ENCODE measurements at places on chromosomes 6 and 20.
A peak's percentile ranks its signal among the peaks of the same experiment; 100 is the strongest.

- DNase-seq, result peak; percentile 17
Measured at GRCh38 chr6:161242779-161243693, 30.8 kb downstream of the AGPAT4 start.

- no peak for DNase-seq
Measured at GRCh38 chr20:48057739-48058138, 272.5 kb upstream of the SULF2 start.

GRCh38 chr6:169034516-169035167 lies 219.0 kb downstream of the THBS2 start:
- no peak for DNase-seq

- peak; percentile 47 for DNase-seq
Measured at GRCh38 chr20:33862709-33863403, 51.7 kb downstream of the CHMP4B start.

DNA sequence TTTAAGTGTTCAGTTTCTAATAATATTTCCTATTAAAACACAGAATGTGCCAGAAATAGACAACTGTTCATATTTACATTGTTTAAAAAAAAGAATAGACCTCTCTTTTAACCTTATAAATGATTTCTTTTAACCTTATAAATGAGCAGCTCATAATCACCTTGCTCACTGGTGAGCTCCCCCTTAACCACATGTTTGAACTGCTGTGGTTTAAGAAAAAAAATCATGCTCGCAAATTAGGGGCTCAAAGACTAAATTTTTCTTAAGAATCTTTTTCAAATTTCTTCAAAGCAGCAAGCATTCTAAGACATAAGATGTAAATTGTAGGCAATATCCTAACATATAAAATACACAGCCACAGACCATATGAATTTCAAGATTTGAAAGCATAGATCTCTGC lies 32.8 kb downstream of the FAM8A1 start:
- peak; percentile 48 for DNase-seq

GRCh38 chr6:86913795-86914194 lies 23.5 kb upstream of the HTR1E start:
- no peak for DNase-seq

- no peak for DNase-seq
Measured at GRCh38 chr20:56391596-56392131, 351 bp downstream of the AURKA start.

DNA sequence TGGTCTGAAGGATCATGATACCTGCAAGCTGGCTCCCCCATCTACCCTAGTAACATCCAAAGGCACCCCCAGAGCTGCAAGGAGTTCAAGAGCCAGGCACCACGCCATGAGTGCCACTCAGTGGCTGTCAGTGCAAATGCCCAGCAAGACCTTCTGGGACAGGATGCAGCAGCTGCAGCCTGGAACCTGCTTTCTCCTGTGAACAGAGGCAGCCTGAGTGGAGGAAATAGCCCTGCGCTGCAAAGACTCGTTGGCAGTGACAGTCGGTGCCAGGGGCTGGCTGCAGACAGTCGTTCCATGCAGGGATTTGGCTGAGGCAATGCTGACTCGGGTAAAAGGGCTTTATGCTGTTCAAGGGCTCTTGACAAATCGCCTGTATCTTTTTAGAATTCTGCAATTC lies 15.7 kb upstream of the SSTR4 start:
- DNase-seq, result no peak

GRCh38 chr6:169800668-169801395 lies 49.4 kb downstream of the ERMARD start:
- DNase-seq, result no peak

- no peak for DNase-seq
Measured at GRCh38 chr6:89562093-89562973, 76.2 kb downstream of the LYRM2 start.

DNA sequence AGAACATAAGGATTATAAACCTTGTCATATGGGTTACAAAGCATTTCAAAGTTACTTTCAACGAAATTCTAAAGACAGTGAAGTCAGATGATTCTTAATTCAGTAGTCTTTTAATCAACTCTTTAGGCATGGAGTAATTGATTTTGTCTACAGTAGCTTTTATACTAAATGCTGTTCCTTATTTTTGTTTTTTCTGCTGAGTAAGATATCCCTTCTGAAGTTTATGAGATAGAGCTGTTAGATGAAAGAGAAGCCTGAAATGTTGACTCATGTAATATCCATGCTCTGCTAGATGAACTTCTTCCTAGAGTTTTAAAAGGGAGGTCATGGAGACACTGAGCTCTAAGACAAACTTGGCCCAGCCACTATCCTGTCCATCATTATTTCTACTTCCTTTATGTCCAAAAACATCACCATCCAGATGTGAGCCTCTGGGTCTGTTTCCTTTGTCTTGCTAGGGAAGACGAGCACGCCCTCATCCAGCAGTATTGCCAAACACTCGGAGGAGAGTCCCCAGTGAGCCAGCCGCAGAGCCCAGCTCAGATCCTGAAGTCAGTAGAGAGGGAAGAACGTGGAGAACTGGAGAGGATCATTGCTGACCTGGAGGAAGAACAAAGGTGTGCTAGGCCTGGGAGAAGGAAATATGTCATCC lies 550.3 kb downstream of the UTRN start:
- no peak for DNase-seq

- DNase-seq, result no peak
Measured at GRCh38 chr6:44115866-44116265, 11.4 kb downstream of the MRPL14 start.

DNA sequence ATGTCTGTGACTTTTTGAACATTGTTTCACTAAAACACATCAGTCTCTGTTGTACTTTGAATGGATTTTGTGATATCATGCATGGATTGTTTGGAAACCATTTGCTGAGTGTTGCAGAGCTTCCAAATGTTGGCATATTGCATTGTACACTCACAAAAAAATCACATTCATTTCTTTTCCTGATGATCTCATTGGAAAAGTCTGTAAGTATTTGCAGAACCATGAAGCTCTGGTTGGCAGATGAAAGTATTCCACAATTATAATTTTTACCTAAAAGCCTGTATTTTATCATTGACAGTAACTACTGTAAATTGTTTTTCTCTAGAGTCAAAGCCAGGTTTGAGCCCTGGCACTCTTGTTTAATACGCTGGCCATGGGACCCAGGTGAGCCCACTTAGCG lies 42.1 kb downstream of the VAPB start:
- no peak for DNase-seq

DNA sequence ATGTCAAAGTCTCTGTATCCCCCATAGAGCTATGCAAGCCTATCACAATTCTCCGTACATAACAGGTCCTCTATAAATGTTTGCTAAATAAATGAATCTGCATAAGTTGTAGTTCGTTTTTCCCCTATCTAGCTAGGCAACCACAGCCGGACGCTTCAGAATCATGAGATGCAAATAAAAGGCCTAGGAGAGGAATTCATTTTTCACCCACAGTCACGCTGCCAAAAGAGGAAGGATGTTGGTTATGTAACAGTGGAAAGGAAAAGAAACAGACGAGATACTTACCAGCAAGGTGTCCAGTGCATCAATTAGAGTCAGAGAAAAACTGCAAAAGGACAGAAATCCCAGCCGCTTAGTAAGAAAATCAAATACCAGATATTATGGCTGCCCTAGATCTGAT lies 2.4 kb downstream of the EDEM2 start:
- no peak for DNase-seq

- no peak for DNase-seq
Measured at GRCh38 chr6:52155791-52156576, 30.2 kb upstream of the IL17A start.

DNA sequence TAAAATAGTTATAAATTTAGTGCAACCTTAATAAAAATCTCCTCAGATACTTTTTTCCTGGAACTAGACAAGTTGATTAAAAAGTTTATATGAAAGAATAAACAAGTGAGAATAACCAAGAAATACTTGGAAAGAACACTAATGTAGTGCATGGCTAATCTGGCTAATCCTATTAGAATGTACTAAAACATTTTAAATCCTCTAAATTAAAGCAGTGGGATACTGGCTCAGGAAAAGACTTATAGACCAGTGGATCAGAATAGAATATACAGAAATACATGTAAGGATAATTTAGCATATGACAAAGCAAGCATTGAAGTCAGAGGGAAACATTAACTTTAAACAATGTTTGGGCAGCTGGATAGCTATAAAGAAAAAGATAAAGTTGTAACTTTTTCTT lies 41.1 kb upstream of the ERVFRD-1 start:
- DNase-seq, result no peak

DNA sequence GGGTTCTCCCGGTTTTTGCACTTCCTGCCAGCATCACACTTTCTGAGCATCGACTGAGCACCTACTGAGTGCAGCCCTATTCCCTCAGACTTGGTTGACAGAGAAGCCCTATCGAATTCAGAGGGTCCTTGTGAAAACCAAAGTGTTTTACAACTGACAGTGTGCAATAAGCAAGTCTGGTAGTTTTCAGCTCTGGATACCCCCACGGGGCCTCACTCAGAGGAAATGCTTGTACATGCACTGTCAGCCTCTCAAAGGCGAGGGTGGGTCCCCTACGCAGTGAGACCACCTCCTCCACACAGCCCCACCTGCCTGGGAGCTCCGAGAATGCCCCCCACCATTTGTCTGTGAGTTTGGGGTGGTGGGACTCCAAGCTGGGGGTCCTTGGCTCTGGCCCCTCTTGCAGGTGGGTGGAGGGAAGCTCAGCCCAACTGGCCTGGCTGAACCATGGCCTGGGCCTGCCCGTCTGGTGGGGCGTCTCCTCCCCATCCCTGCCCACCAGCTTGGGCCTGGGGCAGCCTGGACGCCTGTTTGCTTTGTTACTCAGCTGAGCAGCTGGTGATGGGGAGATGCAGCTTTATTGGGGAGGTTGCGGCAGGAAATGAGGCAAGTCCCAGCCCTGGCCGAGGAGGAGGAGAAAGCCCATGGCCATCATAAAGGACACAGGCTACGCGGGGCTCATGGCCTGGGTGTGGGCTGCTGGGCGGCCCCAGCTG lies 1.7 kb downstream of the SPDEF start:
- DNase-seq, result no peak

- DNase-seq, result no peak
Measured at GRCh38 chr6:76166874-76167273, 94.4 kb upstream of the IMPG1 start.

GRCh38 chr6:43921039-43921438 lies 151.0 kb downstream of the VEGFA start:
- DNase-seq, result no peak

GRCh38 chr20:38113401-38114325 lies 51.4 kb downstream of the TGM2 start:
- no peak for DNase-seq

GRCh38 chr6:109840796-109841195 lies 137.3 kb upstream of the GPR6 start:
- DNase-seq, result no peak

- DNase-seq, result no peak
Measured at GRCh38 chr6:17032988-17033634, 68.7 kb upstream of the STMND1 start.

- DNase-seq, result no peak
Measured at GRCh38 chr6:124430740-124431318, 531.4 kb upstream of the RNF217 start.

DNA sequence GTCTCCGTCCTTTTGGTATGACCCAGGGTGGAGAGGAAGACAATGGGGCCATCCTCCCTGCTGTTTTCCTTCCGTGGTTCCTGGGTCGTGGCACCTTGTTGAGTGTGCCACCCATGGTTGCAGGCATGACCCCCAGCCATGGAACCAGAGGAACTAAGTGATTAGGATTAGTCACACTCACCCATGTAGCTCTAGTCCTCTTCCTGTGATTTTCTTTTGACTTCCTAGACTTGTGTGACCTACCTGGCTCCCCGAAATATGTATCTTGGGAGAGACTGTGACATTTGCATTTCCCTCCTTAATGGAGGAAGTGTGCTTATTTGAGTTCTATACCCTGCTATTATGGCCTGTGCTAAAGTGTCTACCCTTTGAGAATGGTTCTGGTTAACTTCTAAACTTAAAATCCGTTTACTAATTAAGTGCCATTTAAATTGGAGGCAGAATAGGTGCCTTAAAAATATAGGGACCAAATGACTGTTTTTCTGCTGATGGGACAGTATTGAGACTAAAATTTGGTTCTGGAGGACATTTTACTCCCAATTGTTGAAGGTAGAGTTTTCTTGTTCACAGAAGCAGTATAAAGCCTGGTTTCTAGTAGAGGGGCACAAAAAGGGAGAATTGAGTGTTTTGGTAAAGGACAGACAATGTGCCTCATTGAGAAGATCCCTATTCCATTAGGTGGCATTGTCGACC lies 545.6 kb downstream of the HDGFL1 start:
- DNase-seq, result no peak

DNA sequence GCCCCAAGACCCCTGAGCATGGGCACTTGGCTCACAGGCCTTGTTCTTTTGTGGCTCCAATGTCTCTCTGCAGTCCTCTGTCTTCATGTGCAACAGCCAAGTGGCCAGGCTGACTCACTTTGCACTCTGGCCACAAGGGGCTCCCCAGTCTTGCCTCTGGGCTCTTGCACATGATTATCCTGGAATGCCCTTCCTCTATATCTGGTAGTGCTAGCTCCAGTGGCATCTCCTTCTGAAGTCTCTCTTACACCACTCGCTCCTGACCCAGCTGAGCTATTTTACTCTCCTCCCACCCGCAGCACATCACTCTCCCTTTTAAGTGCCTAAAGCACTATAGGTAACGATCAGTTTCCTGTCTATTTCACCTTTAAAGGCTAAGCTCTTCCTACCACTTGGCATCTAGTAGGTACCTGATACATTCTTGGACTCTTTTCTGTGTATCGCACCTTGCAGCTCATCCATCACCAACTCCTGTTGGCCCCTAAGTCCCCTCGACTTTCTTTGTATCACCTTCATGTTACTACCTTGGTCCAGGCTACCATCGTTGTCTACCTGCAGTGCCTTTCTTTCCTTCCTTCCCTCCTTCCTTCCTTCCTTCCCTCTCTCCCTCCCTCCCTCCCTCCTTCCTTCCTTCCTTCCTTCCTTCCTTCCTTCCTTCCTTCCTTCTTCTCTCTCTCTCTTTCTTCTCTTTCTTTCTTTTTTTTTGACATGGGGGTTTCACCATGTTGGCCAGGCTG lies 211.9 kb upstream of the RNF24 start:
- DNase-seq, result no peak

DNA sequence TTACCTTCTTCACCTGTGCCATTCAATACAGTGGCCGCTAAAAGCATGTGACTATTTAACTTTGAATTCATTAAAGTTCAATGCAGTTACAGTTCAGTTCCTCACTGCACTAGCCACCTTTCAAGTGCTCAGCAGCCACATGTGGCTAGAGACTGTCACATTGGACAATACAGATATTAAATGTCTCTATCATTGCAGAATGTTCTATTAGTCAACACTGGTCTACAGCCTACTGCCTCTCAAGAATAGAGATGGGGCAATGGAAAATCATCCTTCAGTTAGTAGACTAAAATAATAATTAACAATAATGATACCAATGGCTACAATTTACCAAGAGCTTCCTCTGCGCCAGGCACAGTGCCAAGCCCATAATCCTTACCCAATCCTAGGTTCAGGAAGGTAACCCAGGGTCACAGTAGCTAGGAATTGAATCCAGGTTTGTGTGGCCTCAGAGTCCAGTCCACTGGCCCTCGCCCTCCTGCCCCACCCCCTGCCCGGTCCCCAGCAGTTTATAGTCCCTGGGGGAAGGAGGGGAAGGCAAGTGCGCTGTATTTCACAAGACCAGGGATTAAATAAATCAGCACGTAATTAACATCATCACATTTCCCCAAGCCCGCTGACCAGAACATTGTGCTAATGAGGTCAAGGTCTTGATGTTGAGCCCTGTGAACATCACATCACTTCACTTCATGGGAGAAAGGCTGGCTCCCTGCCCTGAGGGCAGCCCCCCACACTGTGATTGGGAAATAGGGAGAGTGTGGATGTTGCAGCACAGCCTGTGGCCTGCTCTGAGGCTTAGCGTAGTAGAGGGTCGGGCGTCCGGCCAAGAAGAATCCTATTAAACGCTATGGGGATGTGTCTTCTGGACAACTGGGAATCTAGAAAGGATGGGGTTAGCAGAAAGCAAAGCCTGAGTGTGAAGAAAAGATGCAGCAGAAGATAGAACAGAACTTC lies 147.2 kb downstream of the VEGFA start:
- DNase-seq, result no peak

All from naive thymus-derived CD8-positive, alpha-beta T cell (primary cell).